ENCODE measurements at places on chromosomes 7 and 10.

- DNase-seq = no peak
These were observed 30.4 kb upstream of the PPIF start for GRCh38 chr10:79316671-79317431.

- DNase-seq = no peak
These were observed 44.4 kb downstream of the TSPAN15 start for GRCh38 chr10:69495666-69496065.

DNA sequence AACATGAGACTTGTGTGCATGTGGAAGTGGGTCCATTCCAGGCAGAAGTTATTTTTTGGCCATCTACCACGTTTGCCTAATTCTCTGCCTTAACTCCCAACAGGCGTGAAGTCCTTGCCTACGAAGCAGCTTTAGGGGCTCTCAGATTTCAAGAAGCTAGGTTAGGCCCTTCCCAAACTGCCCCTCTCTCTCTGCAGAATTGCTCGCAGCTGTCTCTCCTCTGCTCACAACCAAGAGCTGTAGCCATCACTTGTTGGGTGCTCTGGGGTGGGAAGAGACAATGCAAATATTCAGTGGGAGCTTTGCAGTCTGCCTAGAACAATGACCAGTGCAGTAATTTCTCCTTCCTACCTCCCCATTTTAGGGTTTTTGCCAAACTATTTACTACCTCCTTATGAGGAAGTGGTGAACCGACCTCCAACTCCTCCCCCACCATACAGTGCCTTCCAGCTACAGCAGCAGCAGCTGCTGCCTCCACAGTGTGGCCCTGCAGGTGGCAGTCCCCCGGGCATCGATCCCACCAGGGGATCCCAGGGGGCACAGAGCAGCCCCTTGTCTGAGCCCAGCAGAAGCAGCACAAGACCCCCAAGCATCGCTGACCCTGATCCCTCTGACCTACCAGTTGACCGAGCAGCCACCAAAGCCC is 24.9 kb downstream of the CYP17A1 start:
- no peak for DNase-seq

DNA sequence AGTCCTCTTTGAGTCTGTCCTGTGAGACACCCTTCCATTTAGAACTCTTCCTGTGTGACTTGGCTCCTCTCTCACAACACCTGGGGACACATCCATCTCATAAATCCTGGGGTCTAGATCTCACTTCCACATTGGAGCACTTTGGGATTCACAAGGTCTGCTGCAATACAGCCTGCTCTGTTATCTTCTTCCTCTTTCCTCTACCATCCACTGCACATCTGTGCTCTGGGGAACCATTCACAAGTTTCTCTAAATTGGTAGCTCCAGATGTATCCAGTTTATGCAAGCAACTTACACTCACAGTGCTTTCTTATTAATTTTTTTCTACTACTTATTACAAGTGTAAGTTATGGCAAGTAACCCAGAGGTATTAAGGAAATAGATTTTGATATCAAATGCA is 5.5 kb upstream of the FIGNL1 start:
- DNase-seq = no peak

DNA sequence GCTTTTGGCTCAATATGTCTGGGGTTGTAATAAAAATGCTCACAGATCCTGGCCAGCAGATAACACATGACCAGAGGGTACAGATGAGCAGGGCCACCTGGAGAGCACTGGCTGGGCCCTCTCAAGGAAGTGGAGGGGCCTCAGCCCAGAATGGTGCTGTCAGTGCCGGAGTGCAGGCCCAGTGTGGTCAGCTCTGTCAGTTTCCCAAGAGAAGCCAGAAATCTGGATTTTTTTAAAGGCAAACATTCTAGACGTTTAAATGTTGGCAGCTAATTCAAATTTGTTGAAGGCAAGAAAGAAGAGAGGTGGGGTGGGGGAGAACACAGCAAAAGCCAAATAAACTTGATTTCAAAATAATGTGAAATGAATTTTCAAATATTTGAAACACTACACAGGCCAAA is 2.0 kb downstream of the C10orf105 start:
- no peak for DNase-seq

All from NCI-H187 treated with DMSO at 0.1 percent for 48 hours (cell line).